ENCODE measurements at places on chromosomes 3 and 15. TPM values are rescaled to one million over a fixed set of nuclear protein-coding genes. Genes with fewer than 3 reads are reported as not detected.

- peaks cover 22% of the 10 kb centered on the region for H3K27me3 ChIP-seq
- no peak for DNase-seq
- peaks cover 5% of the 10 kb centered on the region for H3K4me1 ChIP-seq
- H3K27ac ChIP-seq: no peak overlapping the region
These were observed 15.0 kb upstream of the TM6SF1 start for GRCh38 chr15:83092309-83092976.

LEKR1 gene
- 1.3 TPM for total RNA-seq

- no peak overlapping the region for H3K4me3 ChIP-seq
- no peak for DNase-seq
These were observed 30.4 kb downstream of the COLQ start for GRCh38 chr3:15491143-15491542.

GRCh38 chr3:26838026-26838425 is 215.5 kb downstream of the LRRC3B start:
- H3K4me3 ChIP-seq: no peak overlapping the region
- H3K36me3 ChIP-seq: no peaks in the 10 kb centered on the region
- H3K4me1 ChIP-seq: no peaks in the 10 kb centered on the region
- H3K27me3 ChIP-seq: no peaks in the 10 kb centered on the region

- no peak overlapping the region for H3K4me3 ChIP-seq
- no peak overlapping the region for H3K27ac ChIP-seq
- no peaks in the 10 kb centered on the region for H3K4me1 ChIP-seq
- H3K36me3 ChIP-seq: no peaks in the 10 kb centered on the region
- no peak for DNase-seq
These were observed 43.6 kb upstream of the RARB start for GRCh38 chr3:25384471-25384870.

CPN2 gene
- not detected for total RNA-seq
